ENCODE measurements at places on chromosomes 4 and X. TPM values are rescaled to one million over a fixed set of nuclear protein-coding genes. Genes with fewer than 3 reads are reported as not detected.

Gene STBD1
- not detected for polyA plus RNA-seq

Gene GLRA2
- not detected for polyA plus RNA-seq

Gene ZNF630
- polyA plus RNA-seq: 3.1 TPM

Gene NDST3
- not detected for polyA plus RNA-seq

Gene C4orf36
- not detected for polyA plus RNA-seq

Gene ETDB
- not detected for polyA plus RNA-seq

Gene GCNA
- not detected for polyA plus RNA-seq

Gene AMTN
- not detected for polyA plus RNA-seq

Gene SPATA18
- 2.2 TPM for polyA plus RNA-seq

Gene WNK3
- 0.45 TPM for polyA plus RNA-seq

Gene PAGE2
- not detected for polyA plus RNA-seq

Gene TSPAN7
- polyA plus RNA-seq: not detected

Gene SLC4A4
- not detected for polyA plus RNA-seq

Gene GYPB
- not detected for polyA plus RNA-seq

Gene CXCL1
- polyA plus RNA-seq: not detected

Gene SORBS2
- polyA plus RNA-seq: not detected

Gene TCEAL5
- not detected for polyA plus RNA-seq

Gene PWWP3B
- not detected for polyA plus RNA-seq

Gene THOC2
- polyA plus RNA-seq: 35.5 TPM

Gene FAM114A1
- not detected for polyA plus RNA-seq

Gene FGF13
- polyA plus RNA-seq: not detected

Gene PLA2G12A
- 16.0 TPM for polyA plus RNA-seq

Gene TMSB15B
- polyA plus RNA-seq: 17.8 TPM

Gene OTC
- polyA plus RNA-seq: not detected

Gene MFAP3L
- 0.84 TPM for polyA plus RNA-seq

Gene PPP4R3C
- not detected for polyA plus RNA-seq

Gene SYN1
- polyA plus RNA-seq: not detected

Gene EMCN
- not detected for polyA plus RNA-seq

Gene RPS6KA6
- not detected for polyA plus RNA-seq

Gene CHRDL1
- not detected for polyA plus RNA-seq

Gene CENPE
- polyA plus RNA-seq: 1.2 TPM

Gene MMAA
- 10.0 TPM for polyA plus RNA-seq

Gene TLL1
- not detected for polyA plus RNA-seq

Gene PLS3
- polyA plus RNA-seq: not detected

Gene POF1B
- polyA plus RNA-seq: 0.25 TPM

Gene RS1
- polyA plus RNA-seq: not detected

Gene CD40LG
- 0.32 TPM for polyA plus RNA-seq

Gene SERTM2
- polyA plus RNA-seq: not detected

Gene TXK
- 0.52 TPM for polyA plus RNA-seq

Gene ENPP6
- polyA plus RNA-seq: not detected

Gene TMEM31
- not detected for polyA plus RNA-seq

Gene CXCL10
- polyA plus RNA-seq: not detected

Gene MID2
- not detected for polyA plus RNA-seq

Gene LRRC66
- polyA plus RNA-seq: not detected

Gene CC2D2A
- not detected for polyA plus RNA-seq

Gene SLC10A4
- polyA plus RNA-seq: not detected

Gene USP17L10
- not detected for polyA plus RNA-seq

Gene CPE
- polyA plus RNA-seq: not detected

Gene CTSO
- 62.8 TPM for polyA plus RNA-seq

Gene MAB21L2
- not detected for polyA plus RNA-seq

Gene SPATA4
- not detected for polyA plus RNA-seq

Gene FRYL
- polyA plus RNA-seq: 24.4 TPM

Data from naive B cell (primary cell).